ENCODE measurements at places on chromosomes 6 and 20.

- DNase-seq, result peak; percentile 73
Measured at GRCh38 chr6:34132486-34133185, 13.3 kb downstream of the GRM4 start.

DNA sequence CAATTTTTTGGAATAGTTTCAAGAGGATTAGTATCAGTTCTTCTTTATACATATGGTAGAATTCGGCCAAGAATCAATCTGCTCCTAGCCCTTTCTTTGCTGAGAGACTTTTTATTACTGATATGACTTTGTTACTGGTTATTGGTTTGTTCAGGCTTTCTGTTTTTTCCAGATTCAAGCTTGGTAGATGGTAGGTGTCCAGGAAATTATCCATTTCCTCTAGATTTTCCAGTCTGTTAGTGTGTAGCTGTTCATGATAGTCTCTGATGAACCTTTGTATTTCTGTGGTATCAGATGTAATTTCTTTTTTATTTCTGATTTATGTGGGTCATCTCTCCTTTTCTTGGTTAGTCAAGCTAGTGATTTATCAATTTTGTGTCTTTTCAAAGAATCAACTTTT lies 167.6 kb downstream of the GMDS start:
- no peak for DNase-seq

GRCh38 chr6:49332781-49333180 lies 130.3 kb downstream of the MMUT start:
- no peak for DNase-seq

- DNase-seq, result no peak
Measured at GRCh38 chr20:44571362-44571988, 10.9 kb upstream of the PKIG start.

DNA sequence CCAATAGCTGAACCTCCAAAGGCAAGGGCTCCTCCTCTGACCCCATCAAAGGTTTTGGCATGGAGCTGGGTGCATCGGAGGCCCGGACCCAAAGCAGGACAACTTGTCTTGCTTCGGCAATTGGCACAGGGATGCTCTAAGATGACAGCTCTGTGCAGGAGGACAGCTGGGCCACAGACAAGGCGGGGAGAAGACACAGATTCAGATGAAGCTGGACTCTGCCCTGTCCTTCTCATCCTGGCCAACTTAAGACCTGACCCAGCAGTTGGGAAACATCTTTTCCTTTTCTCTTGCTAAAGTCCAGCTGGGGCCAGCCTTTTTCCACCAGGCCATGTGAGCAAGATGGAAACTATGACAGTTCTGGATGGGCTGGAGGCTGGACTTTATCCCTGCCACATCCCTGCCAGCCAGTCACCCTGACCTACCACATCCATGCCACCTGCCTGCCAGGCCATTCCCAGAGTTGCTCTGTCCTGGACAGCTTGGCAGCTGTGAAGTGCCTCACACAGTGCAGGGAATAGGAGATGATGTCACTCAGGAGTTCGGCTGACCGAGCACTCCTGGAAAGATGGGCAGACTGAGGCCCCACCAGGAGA lies 12.7 kb upstream of the PSMF1 start:
- no peak for DNase-seq

GRCh38 chr6:621931-622330 lies 35.0 kb downstream of the HUS1B start:
- DNase-seq, result no peak

DNA sequence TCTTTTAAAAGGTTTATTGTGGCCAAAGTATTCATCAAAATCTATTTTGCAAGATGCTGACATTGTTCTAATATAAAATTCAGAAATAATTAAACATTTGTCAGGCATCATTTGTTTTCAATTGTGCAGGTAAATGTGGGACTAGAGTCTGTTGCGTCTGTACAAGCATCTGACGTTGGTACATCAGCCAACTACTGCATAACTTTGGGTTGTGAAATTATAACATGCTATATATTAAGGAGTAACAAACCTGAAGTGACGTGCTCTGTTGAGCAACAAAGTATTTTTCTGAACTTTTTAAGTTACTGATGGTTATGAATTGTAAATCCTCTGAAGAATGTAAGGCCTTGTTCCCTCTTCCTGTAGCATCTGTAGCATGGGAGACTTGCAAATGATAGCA lies 66.0 kb downstream of the RNF182 start:
- no peak for DNase-seq

GRCh38 chr6:53233309-53233708 lies 84.7 kb upstream of the GCM1 start:
- no peak for DNase-seq

GRCh38 chr6:130407032-130407431 lies 41.2 kb downstream of the TMEM200A start:
- DNase-seq, result no peak

DNA sequence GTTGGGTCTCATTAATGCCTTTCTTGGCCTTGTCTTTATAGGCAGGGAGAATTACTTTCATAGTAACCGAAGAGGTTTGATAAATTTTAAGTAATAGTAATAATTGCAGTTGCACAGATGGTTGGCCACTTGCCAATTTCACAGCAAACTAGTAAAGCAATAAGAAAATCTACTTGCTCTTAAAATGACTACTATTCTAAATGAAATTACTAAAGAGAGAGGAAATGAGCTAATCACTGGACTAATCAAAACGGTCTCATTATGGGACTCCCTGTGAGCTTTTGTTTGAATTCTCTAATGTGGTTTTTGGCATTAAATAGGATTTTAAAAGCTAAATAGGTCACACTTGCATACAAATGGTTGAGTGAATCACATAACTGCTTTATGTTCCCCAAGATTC lies 227.4 kb upstream of the PLN start:
- no peak for DNase-seq

- no peak for DNase-seq
Measured at GRCh38 chr20:50283922-50284810, 93.5 kb downstream of the CEBPB start.

DNA sequence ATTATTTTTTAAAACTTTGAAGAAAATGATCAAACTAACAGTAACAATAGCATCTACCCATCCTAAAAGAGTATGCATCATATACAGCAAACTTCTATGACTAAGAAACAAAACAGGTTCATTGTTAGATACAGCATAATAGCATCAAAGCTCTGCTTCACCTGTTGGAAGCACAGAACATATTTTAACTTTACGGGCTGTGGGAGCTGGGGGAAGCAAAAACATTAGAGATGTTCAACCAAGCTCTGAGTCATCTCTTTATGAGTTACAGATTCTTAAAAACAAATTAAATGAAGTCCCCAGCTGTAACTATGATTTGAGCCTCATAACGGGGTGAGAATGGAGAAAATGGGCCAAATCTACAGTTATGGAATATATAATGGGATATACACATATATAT lies 63.4 kb downstream of the SYNE1 start:
- DNase-seq, result no peak

DNA sequence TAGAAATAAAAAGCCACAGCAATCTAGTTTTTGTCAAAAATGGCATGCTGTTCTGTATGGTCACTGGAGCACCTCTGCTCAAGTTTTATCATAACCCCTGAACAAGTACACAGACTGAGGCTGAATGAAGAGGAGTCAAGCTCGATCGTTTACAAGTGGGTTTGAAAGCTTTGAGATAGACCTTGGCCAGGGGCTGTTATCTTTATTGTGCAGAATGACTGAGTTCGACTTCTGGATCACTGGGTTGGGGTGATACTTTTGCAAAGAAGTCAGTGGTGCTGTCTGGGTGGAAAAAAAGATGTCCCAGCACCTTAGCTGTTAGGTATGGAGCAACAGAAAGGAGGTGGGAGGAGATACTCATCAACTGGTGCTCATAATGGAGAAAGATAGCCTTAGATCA lies 446.0 kb downstream of the HACE1 start:
- no peak for DNase-seq

DNA sequence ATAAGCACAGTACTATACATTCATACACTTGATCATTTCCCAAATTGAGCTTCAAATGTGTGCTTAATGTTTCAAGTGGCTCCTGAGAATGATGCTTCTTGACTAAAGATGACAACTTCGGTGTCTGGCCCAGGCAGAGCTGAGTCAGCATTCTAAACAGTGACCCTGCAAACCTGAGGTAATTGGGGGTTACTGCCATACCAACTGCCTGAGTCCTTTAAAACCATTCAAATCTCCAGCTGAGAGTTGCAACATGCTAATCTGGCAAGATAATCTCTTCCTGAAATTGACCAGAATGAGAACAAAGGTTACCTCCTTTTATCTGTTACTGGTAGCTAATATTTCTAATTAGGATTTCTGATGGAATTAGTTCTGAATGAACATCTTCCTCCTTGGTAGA lies 8.2 kb downstream of the BACH2 start:
- DNase-seq, result no peak

GRCh38 chr6:4620284-4621151 lies 155.7 kb upstream of the CDYL start:
- DNase-seq, result no peak

DNA sequence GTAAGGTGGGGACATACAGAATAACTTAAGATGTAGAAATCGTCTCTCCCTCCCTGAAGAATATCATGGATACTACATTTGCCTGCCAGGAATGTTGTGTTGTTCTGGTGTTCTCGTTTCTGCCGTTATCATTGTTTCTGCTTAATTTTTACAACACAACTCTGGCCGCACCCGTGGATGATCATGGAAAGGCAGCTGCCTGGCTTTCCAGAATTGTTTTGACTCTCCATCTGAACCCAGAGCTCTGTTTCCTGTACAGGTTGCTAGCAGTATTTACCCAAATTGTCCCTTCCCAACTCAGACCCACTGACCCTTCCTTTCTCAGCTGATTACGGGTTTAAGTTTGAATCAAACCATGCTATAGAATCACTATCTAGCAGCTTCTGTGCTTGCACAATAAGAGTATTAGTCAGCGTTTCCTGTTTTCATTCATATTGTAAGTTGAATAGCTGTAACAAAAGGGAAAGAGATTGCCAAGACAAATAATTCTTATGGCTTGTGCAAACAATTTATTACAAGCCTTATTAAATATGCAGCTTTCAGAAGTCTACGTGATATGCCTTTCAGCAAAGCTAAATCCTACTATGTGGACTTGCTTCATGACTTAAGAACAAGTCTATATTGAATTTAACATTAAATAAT lies 139.0 kb downstream of the MTHFD1L start:
- DNase-seq, result no peak

DNA sequence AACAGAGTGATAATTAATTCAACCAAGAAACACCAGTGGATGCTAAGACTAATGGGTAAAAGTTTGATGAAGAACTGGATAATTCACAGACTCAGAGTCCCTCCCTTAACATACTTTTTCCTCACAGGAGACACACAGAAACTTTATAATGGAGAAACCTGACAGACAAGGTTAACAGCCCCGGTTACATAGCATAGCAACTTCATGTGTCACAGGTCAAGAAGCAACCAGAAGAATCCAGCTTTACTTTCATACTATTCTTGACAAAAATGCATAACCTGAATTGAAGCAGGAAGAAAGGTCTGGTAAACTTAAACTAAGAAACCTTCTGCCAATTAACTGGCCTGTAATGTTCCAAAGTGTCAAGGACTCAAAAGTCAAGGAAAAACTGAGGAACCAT lies 375.9 kb downstream of the RNF144B start:
- no peak for DNase-seq

GRCh38 chr6:14639983-14640599 lies 522.5 kb downstream of the CD83 start:
- no peak for DNase-seq

- DNase-seq, result no peak
Measured at GRCh38 chr20:1933465-1933870, 38.3 kb downstream of the SIRPA start.

- no peak for DNase-seq
Measured at GRCh38 chr20:56627122-56628014, 1.7 kb upstream of the TFAP2C start.

DNA sequence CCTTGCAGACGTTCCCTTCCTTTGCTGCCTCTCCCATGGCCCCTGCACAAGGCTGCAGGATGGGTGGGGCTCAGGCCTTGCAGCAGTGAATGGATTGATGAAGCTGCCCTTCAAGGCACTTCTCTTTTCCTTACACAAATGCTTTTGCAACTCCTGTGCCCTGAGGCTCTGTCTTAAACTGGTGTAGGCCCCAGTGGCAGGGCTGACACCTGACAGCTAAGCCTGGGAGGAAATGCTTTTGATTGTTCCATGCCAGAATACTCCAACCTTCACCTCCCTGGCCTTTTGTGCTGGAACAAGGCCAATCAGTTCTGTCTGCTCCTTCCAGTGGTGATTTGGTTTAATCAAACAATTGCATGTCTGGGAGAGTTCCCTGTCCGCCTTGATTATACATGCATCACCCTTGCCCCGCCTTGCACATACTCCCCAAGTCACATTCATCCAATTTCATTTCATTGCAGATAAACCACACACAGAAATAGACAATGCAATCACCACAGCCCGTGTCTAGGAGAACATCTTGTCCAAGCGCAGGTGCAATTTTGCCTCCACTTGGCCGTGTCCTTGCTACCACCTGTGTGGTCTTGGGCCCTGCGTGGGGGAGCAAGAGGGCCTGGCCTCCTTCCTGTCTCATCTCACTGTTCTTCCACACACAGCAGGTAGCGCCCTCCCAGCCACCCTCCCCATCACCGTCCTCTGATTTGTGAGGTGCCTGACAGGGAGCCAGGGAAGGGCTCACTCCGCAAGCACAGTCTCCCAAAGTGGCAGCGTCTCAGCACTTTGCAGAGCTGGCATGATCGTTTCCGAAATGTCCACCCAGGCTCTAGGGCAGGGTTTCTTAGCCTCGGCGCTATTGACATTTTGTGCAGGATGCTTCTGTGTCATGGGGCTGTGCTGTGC lies 120.4 kb downstream of the CDH26 start:
- no peak for DNase-seq

DNA sequence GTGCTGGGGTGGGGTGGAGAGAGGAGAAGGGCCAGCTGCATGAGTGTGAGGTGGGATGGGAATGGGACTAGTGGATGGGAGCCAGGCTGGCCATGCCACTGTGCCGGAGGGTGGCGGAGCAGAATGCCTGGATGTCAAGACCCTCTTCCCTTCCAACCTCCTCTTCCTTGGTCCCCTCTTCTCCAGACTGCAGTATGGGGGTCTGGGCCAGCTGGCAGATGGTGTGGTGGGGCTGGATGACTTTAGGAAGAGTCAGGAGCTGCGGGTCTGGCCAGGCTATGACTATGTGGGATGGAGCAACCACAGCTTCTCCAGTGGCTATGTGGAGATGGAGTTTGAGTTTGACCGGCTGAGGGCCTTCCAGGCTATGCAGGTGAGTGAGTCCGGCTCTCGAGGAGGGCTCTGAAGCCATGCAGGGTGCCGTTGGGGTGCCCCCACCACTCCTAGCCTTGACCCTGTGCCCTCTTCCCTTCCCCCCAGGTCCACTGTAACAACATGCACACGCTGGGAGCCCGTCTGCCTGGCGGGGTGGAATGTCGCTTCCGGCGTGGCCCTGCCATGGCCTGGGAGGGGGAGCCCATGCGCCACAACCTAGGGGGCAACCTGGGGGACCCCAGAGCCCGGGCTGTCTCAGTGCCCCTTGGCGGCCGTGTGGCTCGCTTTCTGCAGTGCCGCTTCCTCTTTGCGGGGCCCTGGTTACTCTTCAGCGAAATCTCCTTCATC lies 7.7 kb downstream of the DDR1 start:
- DNase-seq, result no peak

GRCh38 chr20:47088335-47088734 lies 193.7 kb downstream of the EYA2 start:
- DNase-seq, result no peak

- DNase-seq, result no peak
Measured at GRCh38 chr6:13446381-13446780, 41.0 kb downstream of the GFOD1 start.

Measured in neural crest cell (in vitro differentiated cells).